ENCODE measurements at places on chromosomes 12 and 14. TPM values are rescaled to one million over a fixed set of nuclear protein-coding genes. Genes with fewer than 3 reads are reported as not detected.

The OASL gene
- 110 TPM for total RNA-seq

The CEBPE gene
- not detected for total RNA-seq

The GPR65 gene
- 0.05 TPM for total RNA-seq

DNA sequence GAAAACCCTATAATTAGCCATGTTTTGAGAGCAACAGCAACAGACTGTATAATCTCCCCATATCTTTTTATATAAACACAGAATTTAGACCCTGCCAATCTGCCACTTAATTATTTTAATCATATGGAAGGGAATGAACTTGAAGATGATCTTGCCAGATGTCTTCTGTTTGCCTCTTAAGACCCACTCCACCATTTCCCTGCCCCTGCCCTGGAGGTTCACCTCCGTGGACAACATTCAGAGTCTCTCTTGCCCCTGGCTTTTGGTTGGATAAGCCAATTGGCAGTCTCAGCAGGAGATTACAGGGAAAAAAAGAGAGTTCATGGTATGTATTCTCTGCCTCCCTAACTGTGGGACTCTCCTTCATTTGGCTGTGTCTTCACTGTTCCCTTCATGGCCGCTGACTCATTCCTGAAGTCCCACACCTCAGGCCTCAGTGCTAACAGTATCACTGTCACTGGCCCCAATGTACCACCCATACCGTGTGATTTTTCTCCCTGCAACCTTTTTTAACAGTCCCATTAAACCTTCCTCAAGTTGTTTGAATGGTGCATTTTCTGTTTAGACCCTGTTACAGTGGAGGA lies 184.8 kb downstream of the PIK3C2G start:
- DNase-seq: no peak

Measured in M059J (cell line).